Right renal pelvis (tissue), 4 donors: ENCODE measurements at places on chromosomes 11 and 22. TPM values are rescaled to one million over a fixed set of nuclear protein-coding genes. Genes with fewer than 3 reads are reported as not detected.
A peak's percentile ranks its signal among the peaks of the same experiment; 100 is the strongest.

DNA sequence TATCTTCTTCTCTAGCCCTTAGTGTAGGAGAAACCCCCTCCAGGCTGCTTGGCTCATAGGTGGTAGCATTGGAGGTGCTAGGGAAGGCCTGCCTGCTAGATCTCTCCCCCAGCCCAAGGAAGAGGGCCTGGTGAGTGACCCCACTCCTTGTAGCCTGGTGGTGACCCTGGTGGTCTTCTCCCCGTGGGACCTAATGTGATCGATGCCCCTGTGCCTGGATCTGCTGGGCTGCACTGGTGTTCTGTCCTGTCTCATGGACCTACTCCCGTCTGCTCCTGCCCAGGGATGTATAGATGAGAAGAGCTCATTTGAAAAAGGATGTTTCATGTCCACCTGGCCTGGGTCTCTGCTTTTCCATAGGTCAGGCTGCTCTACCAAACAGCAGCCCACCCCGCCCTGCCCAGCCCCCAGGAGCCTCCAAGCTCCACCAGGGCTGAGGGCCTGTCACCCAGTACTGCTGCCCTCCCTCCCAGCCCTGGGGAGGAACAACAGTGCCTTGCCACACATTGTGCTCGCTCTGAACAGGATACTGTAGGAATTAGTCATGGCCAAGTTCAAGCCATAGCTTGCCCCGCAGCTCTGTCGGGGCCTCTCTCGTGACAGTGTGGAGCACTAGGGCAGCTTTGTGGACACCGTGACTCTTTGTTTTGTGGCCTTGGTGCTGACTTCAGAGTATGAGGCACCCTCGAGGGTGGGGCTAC is 19.7 kb downstream of the SLC37A2 start:
- no peak for DNase-seq

DNA sequence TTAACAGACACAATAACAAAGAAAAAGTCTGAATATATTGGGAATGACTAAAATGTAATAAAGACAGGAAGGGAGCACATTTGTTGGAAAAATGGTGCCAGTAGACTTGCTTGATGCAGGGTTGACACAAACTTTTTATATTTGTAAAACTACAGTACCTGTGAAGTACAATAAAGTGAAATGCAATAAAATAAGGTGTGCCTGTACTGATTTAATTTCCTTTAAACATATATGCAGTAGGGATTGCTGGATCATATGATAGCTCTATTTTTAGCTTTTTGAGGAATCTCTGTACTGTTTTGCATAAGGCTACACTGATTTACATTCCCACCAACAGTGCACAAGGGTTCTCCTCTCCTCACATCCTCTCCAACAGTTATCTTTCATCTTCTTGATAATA is 12.3 kb upstream of the GLYATL2 start:
- no peak for DNase-seq

DNA sequence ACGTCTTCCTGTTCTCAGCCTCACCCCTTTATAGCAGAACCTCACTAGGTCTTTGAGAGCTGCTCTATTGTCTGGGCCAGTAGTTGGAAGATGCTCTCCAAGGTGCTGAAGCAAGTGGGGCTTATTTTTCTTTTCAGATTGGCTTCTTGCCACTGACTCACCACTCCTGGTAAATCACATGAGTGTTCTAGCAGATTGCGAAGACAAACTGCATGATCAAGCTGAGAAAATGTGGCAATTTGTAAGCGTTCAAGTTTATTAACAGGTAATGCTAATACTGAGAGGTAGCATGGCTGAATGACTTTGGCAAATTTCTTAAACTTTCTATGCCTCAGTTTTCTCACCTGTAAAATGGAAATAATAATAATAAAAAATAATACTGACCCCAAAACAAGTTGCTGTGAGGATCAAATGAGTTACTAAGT is 59.2 kb downstream of the CACNG2 start:
- DNase-seq = peak; percentile 80

The ZNF214 gene
- 13.2 TPM for polyA plus RNA-seq

The TRIM51 gene
- not detected for polyA plus RNA-seq

The CEND1 gene
- polyA plus RNA-seq = 0.46 TPM

The MS4A2 gene
- not detected for polyA plus RNA-seq

DNA sequence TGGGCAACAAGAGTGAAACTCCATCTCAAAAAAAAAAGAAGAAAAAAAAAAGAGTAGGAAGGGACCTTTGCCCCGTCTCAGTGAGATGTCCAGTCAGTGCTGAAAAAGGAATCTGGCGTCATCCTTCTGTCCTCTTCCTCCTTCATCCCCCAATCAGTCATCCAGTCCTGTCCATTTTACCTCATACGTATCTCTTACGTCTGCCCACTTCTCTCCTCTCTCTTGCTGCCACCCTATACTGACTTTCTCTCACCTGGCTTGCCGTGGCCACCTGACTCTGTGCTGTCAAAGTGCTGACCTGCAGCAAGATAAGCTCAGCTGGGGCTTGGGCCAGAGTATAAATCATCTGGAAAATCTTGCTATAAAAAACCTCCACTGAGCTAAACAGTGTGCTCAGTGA is 13.6 kb downstream of the SEPTIN3 start:
- no peak for DNase-seq

DNA sequence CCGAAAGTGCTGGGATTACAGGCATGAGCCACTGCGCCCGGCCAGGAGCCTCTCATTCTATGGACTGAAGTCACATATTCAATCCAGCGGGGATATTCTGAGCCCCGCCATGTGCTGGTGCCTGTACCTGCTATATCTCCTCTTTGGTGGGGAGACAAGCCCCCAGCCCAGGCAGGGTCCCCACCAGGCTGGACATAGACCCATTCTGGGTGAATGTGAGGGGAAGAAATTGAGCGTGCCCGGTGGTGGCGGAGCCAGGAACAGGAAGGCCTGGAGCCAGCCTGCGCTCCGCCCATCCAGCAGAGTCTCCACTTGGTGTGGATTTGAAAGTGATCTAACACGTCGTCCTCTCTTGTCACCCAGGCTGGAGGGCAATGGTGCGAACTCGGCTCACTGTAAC is 38.0 kb upstream of the CSNK1E start:
- no peak for DNase-seq

The KCNK7 gene
- not detected for polyA plus RNA-seq

The MS4A12 gene
- polyA plus RNA-seq = not detected

The OR51I1 gene
- polyA plus RNA-seq = not detected

DNA sequence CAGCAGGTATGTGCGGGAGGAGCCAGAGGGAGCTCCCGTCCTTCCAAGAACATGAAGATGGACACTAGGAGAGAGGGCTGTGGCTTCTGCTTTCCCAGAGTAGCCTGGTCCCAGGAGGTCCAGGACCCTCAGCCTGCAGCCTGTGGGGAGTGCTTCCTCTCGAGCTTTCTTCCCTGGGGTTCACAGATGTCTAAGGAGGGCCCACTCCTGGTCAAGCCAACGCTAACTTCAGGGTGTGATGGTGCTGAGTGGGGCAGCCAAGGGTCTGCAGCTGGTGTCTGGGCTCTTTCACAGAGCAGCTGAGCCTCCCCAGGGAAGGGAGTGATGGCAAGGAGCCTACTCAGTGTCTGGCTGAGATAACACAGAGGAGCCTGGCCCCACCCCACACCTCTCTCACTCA is 3.3 kb downstream of the POU2F3 start:
- no peak for DNase-seq

The PGA5 gene
- polyA plus RNA-seq = 0.18 TPM

DNA sequence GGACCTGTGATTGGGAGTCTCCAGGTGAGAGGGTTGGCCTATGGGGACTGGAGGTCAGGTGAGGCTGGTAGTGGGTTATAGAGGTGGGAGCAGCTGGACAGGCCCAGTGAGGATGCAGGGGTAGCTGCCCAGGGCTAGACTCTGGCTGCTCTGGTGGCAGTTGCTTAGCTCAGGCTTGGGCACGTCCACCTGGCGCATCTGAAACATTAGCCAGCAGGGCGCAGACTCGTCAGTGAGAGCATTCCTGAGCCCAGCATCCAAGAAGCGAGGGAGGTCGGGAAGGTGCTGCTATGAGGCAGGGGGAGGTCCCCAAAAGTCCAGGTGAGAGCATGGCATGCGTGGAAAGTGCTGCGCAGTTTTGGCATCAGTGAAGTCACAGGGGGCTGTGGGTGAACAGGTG is 3.5 kb upstream of the GGT1 start:
- DNase-seq = no peak

The MUC2 gene
- polyA plus RNA-seq = 0.04 TPM

DNA sequence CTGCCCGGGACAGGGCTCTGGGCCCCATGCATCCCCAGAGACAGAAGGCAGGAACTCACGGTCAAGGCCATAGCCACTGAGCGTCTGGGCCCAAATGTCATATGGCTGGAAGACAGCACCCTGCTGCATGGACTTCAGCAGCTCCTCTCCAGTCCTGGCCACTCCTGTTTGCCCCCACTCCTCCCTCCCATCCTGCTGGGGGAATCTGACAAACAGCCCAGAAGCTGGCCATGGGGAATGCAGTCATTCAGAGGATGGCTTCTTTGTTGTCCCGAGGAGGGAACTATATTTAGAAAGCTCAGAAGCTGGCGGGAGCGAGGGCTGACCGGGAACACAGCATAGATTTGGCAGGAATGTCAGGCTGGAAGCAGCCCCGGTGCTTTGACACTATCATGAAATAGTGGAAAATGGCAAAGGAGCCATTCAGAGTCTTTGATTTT is 35.0 kb downstream of the DKK3 start:
- no peak for DNase-seq

GRCh38 chr11:122697636-122698167 is 42.2 kb downstream of the UBASH3B start:
- DNase-seq = no peak

GRCh38 chr11:31050061-31050765 is 319.3 kb downstream of the DCDC1 start:
- no peak for DNase-seq

DNA sequence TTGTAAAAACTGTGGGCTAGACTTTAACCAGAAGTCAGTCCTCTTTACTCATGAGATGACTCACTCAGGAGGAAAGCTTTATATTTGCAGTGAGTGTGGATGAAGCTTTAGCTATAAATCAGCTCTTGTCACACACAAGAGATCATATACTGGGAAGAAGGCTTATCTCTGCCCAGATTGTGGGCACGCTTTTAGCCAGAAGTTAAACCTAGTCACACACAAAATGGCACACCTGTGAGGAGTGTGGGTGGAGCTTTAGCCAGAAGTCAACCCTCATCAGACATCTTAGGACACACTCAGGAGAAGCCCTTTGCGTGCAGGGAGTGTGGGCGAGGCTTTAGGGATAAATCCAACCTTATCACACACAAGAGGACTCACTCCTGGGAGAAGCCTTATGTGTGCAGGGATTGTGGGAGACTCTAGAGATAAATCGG is 706.9 kb upstream of the LUZP2 start:
- no peak for DNase-seq

GRCh38 chr11:112143597-112143996 is 20.3 kb downstream of the IL18 start:
- DNase-seq = no peak

The SULT4A1 gene
- polyA plus RNA-seq = 2.1 TPM

DNA sequence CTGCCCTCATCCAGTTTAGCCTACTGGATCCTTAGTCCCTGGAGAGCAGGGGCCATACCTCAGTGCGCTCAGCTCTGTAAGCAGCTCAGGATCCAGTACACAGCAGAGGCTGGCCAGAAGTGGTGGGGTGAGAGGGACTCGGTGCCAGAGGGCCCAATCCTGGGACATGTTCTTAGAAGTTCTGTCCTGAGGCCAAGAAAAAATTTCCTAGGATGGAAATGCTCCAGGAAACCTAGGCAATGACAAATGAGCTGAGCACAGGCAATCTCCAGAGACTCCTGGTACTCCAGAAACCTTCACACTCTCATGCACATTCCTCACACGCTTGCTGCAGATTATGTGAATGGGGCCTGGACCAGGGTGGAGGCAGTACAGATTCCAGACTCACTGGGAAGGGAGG is 89.6 kb downstream of the SERGEF start:
- no peak for DNase-seq

- DNase-seq = no peak
These were observed 22.2 kb downstream of the RRAS2 start for GRCh38 chr11:14336507-14337503.

DNA sequence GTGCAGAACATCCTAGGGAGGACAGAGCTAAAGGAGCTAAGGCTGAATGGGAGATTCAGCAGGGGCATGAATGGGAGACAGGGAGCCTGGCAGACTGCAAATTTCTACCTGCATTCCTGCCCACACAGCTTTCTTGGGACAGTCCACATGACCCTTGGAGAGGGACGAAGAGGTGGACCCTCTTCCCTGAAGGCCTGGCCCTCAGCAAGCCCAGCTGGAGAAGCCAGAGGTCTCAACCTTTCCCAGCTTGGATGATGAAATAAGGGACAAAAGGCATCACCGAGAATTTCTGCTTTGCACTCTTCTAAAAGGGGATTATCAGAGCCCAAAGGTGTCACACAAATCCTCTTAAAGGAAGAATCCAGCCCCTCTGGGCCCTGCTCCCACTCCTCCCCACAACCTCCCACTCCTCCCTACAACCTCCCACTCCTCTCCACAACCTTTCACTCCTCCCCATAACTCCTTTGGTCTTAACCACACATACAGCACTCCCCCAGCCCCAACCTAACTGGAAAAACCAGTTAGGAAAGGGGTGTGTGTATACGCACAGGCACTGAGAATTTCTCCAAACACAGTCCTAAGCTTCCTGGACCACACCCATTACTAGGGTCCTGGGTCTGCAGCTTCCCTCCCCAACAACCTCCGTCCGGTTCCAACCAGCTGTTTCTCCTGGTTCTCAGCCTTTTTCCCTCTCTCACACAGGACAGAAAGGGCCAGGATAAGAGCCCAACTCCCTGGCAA is 38.4 kb downstream of the RPL27A start:
- DNase-seq = no peak

DNA sequence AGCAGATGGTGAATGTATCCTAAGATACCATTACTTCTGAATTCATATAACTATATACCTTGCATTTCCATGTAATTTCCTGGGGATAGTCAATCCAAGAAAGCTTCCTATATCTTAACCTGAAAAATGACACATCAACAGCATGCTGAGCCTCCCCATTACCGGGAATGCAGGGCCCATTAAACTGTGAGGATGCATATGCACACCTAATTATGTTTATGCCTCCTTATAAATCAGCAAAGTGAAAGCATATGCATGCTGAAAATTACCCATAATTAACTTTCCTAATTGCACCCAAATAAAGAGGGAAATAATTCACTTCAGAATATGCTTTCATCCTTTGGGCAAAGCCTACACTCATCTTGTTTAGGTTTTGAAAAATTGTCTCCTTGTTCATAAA is 663.0 kb downstream of the KCNA4 start:
- no peak for DNase-seq

The OR52I1 gene
- polyA plus RNA-seq = not detected

The GPHA2 gene
- polyA plus RNA-seq = 1.7 TPM

DNA sequence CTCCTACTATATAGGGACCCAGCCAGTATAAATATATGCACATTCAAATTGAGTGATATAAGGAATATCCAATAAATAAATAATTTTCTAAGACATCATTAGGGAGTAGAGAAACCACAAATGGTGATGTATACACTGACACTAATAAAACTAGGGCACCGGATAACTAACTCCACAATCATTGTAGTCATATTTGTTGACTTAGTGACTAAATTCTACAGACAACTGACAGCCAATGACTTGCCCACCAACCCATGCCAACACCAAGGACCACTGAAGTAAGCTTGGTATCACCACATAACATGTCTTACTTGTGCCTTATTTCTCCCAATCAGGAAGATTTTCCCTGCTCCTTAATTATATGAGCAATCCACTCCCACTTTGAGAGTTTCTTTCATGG is 139.6 kb upstream of the TRPC6 start:
- no peak for DNase-seq
